Osteocyte (in vitro differentiated cells): ENCODE measurements at places on chromosomes 5 and 9. TPM values are rescaled to one million over a fixed set of nuclear protein-coding genes. Genes with fewer than 3 reads are reported as not detected.

TAS2R1 gene
- not detected in 2 replicates for total RNA-seq

NR2F1 gene
- 189 and 197 TPM in 2 replicates for total RNA-seq

HMCN2 gene
- total RNA-seq = 0.05 TPM in 2 replicates

NR4A3 gene
- 2.4 and 3.2 TPM in 2 replicates for total RNA-seq

COL15A1 gene
- 0.34 and 0.81 TPM in 2 replicates for total RNA-seq

PCDHGB6 gene
- 70.2 and 71.5 TPM in 2 replicates for total RNA-seq

NCS1 gene
- 37.7 and 43.9 TPM in 2 replicates for total RNA-seq

CCNO gene
- 0.34 TPM in 1 of 2 replicates, not detected in the other for total RNA-seq

SPINK7 gene
- not detected in 2 replicates for total RNA-seq

AOPEP gene
- 104 and 108 TPM in 2 replicates for total RNA-seq

CAAP1 gene
- 17.8 and 18.2 TPM in 2 replicates for total RNA-seq

PTGES gene
- 0.83 and 0.94 TPM in 2 replicates for total RNA-seq

GABRA1 gene
- total RNA-seq = not detected in 2 replicates

TMEM252 gene
- total RNA-seq = not detected in 2 replicates

CD74 gene
- total RNA-seq = not detected in 2 replicates

POU5F2 gene
- 1.0 and 1.2 TPM in 2 replicates for total RNA-seq

TAF1L gene
- total RNA-seq = not detected in 2 replicates

IFNA1 gene
- not detected in 2 replicates for total RNA-seq

UQCRQ gene
- total RNA-seq = 371 and 387 TPM in 2 replicates

ASPN gene
- 116 and 129 TPM in 2 replicates for total RNA-seq

IL31RA gene
- 0.29 TPM in 1 of 2 replicates, not detected in the other for total RNA-seq

PRUNE2 gene
- 1.0 and 1.3 TPM in 2 replicates for total RNA-seq

PCA3 gene
- not detected in 2 replicates for total RNA-seq

FOXD4L5 gene
- 0.16 and 0.35 TPM in 2 replicates for total RNA-seq

C5orf46 gene
- total RNA-seq = not detected in 2 replicates

C5orf34 gene
- total RNA-seq = 1.5 and 1.7 TPM in 2 replicates

FCN2 gene
- not detected in 2 replicates for total RNA-seq

NR5A1 gene
- total RNA-seq = not detected in 2 replicates
